SJCRH30 (cell line): ENCODE measurements at places on chromosomes 13 and 19.

- no peak for DNase-seq
- H3K27ac ChIP-seq: no peak overlapping the region
- no peaks in the 10 kb centered on the region for H3K27me3 ChIP-seq
- H3K4me1 ChIP-seq: peaks cover 5% of the 10 kb centered on the region
- H3K36me3 ChIP-seq: no peaks in the 10 kb centered on the region
Observed at GRCh38 chr13:80012251-80012650, 328.7 kb downstream of the SPRY2 start.

- no peak overlapping the region for H3K4me3 ChIP-seq
- DNase-seq: peak; percentile 13
- H3K27ac ChIP-seq: no peak overlapping the region
- peaks cover 3% of the 10 kb centered on the region for H3K36me3 ChIP-seq
- H3K4me1 ChIP-seq: peaks cover 16% of the 10 kb centered on the region
- no peaks in the 10 kb centered on the region for H3K27me3 ChIP-seq
Observed at GRCh38 chr13:43270130-43270830, 246.9 kb downstream of the DNAJC15 start.

GRCh38 chr19:40387155-40387554, 2.8 kb downstream of the HIPK4 start:
- H3K4me3 ChIP-seq: no peak overlapping the region
- H3K27me3 ChIP-seq: no peaks in the 10 kb centered on the region

GRCh38 chr13:53601113-53601512, 572.5 kb downstream of the OLFM4 start:
- H3K27me3 ChIP-seq: no peaks in the 10 kb centered on the region
- no peak overlapping the region for H3K27ac ChIP-seq
- H3K4me1 ChIP-seq: no peaks in the 10 kb centered on the region
- no peaks in the 10 kb centered on the region for H3K36me3 ChIP-seq
- no peak for DNase-seq
- H3K4me3 ChIP-seq: no peak overlapping the region

DNA sequence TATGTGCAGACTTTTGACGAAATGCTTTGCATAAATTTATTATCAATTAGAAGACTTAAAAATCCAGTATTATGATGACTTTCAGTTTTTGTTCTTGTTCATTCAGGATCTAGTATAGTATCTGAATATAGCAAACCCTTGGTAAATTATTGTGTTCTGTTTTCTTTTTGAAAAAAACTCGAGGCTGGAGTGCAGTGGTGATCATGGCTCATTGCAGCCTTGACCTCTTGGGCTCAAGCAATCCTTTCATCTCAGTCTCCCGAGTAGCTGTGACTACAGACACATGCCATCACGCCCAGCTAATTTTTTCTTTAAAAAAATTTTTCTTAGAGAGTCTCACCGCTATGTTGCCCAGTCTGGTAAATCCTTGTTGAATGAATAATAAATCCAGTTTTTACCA, 4.6 kb downstream of the FARP1 start:
- H3K27me3 ChIP-seq: no peaks in the 10 kb centered on the region
- DNase-seq: no peak
- H3K27ac ChIP-seq: no peak overlapping the region
- H3K36me3 ChIP-seq: peaks cover 4% of the 10 kb centered on the region
- no peak overlapping the region for H3K4me3 ChIP-seq

GRCh38 chr19:13957051-13957450, 4.7 kb downstream of the DCAF15 start:
- no peak overlapping the region for H3K27ac ChIP-seq
- H3K27me3 ChIP-seq: no peaks in the 10 kb centered on the region
- DNase-seq: no peak
- H3K4me1 ChIP-seq: no peaks in the 10 kb centered on the region; the same call in 1 of the 2 replicates
- H3K4me3 ChIP-seq: no peak overlapping the region

GRCh38 chr19:29564574-29565005, 38.8 kb downstream of the VSTM2B start:
- H3K27me3 ChIP-seq: peaks cover 9% of the 10 kb centered on the region; the same call in 1 of the 2 replicates
- H3K36me3 ChIP-seq: no peaks in the 10 kb centered on the region
- H3K4me3 ChIP-seq: no peak overlapping the region
- H3K27ac ChIP-seq: no peak overlapping the region

- H3K27me3 ChIP-seq: no peaks in the 10 kb centered on the region
- H3K27ac ChIP-seq: no peak overlapping the region
- no peak for DNase-seq
- no peaks in the 10 kb centered on the region for H3K4me1 ChIP-seq
Observed at GRCh38 chr13:43883631-43884030, 3.9 kb downstream of the LACC1 start.

DNA sequence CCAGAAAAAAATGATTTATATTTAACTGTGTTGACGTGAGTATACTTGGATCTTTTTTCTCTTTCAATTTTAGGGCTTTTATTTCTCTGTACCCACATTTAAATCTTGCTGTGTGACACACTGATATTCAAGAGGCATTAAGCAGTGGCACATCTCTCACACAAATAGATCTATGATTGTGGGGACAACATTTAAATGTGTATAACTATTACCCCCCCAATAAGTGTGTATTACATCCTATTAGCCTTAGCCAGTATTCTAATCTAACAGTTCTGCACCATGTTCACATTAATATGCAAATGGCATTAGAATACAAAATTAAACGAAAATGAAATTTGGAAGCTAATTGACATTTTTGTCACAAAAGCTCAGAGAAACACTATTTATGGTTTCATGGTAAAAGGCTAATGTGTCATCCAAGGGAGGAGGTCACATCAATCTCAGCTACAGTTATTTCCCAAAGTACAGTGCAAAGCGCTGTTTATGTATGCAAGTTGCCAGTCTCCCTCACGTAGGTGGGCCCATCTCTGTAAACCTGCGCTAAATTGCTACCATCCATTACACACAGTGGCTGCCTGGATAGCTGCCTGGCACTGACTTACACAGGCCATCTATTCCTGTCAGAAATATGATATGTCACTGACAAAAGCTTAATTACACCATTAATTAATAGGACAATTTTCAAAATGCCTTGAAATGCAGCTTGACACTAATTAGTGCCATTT, 984.7 kb upstream of the PCDH9 start:
- H3K27ac ChIP-seq: no peak overlapping the region
- H3K36me3 ChIP-seq: no peaks in the 10 kb centered on the region
- no peaks in the 10 kb centered on the region for H3K27me3 ChIP-seq
- no peak for DNase-seq

GRCh38 chr19:40745402-40745780, 4.9 kb downstream of the ACTMAP start:
- no peaks in the 10 kb centered on the region for H3K27me3 ChIP-seq
- H3K36me3 ChIP-seq: no peaks in the 10 kb centered on the region
- H3K4me3 ChIP-seq: no peak overlapping the region
- H3K4me1 ChIP-seq: peaks cover 8% of the 10 kb centered on the region; the same call in 1 of the 2 replicates

- no peak overlapping the region for H3K27ac ChIP-seq
- no peak for DNase-seq
- no peaks in the 10 kb centered on the region for H3K36me3 ChIP-seq
- no peaks in the 10 kb centered on the region for H3K4me1 ChIP-seq
- H3K27me3 ChIP-seq: no peaks in the 10 kb centered on the region
- H3K4me3 ChIP-seq: no peak overlapping the region
Observed at GRCh38 chr13:75010941-75011340, 471.0 kb downstream of the TBC1D4 start.

DNA sequence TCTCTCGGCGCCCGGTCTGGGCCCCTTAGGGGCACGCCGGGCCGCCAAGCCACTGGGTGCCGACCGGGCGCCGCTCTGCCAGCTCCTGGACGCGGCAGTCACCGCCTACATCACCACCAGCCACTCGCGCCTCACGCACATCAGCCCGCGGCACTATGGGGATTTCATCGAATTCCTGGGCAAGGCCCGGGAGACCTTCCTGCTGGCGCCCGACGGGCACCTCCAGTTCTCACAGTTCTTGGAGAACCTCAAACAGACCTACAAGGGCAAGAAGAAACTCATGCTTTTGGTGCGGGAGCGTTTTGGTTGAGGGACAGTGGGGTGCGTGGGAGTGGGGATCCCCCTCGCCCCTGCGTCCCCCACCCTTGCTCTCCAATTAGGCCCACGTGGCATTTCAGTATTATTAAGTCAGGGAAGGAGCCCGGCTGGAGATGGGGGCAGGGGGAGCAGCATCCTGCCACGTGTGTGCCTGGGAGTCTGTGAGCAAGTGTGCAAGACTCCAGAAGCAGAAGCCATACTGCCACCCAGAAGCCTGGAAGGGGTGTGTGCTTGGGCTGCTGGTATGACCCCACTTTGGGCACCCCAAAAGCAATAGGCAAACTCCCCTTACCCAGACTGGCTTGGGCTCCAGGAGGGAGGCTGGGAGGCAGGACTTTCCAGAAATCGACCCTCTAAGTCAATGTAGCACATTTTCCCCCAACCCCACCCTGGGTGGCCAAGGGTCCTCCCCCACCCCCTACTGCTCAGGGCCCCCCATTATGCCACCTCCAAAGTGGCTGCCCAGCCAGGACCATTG, 35.7 kb downstream of the ZSWIM4 start:
- H3K27ac ChIP-seq: no peak overlapping the region
- H3K36me3 ChIP-seq: peaks cover 60% of the 10 kb centered on the region
- H3K4me1 ChIP-seq: no peaks in the 10 kb centered on the region
- no peaks in the 10 kb centered on the region for H3K27me3 ChIP-seq

DNA sequence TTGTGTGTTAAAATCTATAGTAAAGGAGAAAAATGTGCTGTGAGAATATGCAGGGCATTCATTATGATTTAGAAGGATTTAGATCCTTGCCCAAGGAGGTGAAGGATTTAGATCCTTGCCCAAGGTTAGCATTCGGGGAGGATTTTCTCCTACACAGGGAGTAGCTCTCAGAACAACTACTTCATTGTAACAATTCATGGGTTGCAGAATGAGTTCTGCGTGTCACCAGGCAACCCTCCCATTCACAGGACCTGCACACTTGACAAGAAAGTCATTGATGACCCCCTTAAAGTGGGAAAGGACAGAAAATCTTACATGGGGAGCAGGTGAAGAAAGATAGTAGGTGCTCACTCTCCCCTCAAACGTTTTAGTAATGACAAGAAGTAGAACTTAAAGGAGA, 167.1 kb upstream of the MAB21L1 start:
- H3K36me3 ChIP-seq: no peaks in the 10 kb centered on the region
- no peak overlapping the region for H3K4me3 ChIP-seq
- H3K27ac ChIP-seq: no peak overlapping the region
- no peak for DNase-seq
- no peaks in the 10 kb centered on the region for H3K27me3 ChIP-seq

DNA sequence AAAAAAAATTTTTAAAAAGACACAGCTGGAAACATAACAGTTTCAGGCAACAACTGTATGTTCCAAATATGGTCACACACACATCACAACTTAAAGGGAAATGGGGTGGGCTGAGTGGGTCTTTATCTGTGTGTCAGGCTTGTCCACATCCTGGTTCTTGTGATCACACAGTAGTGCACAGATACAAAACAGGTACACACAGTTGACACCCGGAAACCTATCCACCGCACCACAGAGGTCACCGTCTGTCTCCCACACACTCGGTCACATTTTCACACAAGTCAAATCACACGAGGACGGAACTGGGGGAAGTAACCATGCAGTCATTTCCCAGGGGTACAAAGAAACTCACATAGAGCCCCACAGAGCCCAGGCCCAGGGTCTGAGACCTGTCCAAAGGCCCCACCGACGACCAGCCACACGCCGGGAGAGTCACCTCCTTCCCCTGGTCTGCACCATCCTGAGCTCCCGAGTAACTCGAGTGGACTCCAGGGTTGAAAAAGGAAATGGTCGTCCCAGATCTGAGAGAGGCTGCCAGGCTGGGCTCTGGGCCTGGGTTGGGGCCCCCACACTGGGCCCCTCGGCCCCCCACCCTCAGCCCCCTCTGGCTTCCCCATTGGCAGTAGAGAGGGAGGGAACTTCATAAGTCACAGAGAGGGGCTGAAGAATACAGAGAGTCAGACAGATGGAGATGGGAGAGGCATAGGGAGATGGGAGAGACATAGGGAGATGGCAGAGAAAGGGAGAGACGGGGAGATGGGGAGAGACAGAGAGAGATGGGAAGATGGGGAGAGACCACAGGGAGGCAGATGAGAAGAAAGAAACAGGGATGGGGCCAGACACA, 1.3 kb upstream of the PPAN start:
- no peaks in the 10 kb centered on the region for H3K27me3 ChIP-seq
- no peak overlapping the region for H3K27ac ChIP-seq
- peaks cover 25% of the 10 kb centered on the region for H3K36me3 ChIP-seq

- peaks cover 2% of the 10 kb centered on the region; the same call in 1 of the 2 replicates for H3K27me3 ChIP-seq
- no peaks in the 10 kb centered on the region for H3K36me3 ChIP-seq
- H3K4me3 ChIP-seq: peak overlapping the region; percentile 33
- H3K4me1 ChIP-seq: no peaks in the 10 kb centered on the region
Observed at GRCh38 chr19:2722541-2723344, 1.6 kb upstream of the DIRAS1 start.

- DNase-seq: no peak
- H3K4me3 ChIP-seq: no peak overlapping the region
- H3K36me3 ChIP-seq: no peaks in the 10 kb centered on the region
- peaks cover 6% of the 10 kb centered on the region for H3K4me1 ChIP-seq
Observed at GRCh38 chr13:112713517-112714253, 23.8 kb downstream of the ATP11A start.

- no peak for DNase-seq
- H3K27me3 ChIP-seq: no peaks in the 10 kb centered on the region
- no peak overlapping the region for H3K4me3 ChIP-seq
- H3K4me1 ChIP-seq: no peaks in the 10 kb centered on the region
- H3K27ac ChIP-seq: no peak overlapping the region
Observed at GRCh38 chr13:42333613-42334328, 61.8 kb downstream of the AKAP11 start.

- no peaks in the 10 kb centered on the region for H3K4me1 ChIP-seq
- DNase-seq: no peak
- H3K27me3 ChIP-seq: no peaks in the 10 kb centered on the region
Observed at GRCh38 chr19:34731964-34732363, 2.1 kb upstream of the ZNF181 start.

- no peak for DNase-seq
- no peaks in the 10 kb centered on the region for H3K27me3 ChIP-seq
- H3K27ac ChIP-seq: no peak overlapping the region
- no peaks in the 10 kb centered on the region for H3K36me3 ChIP-seq
- H3K4me1 ChIP-seq: no peaks in the 10 kb centered on the region
Observed at GRCh38 chr13:46168341-46168740, 13.6 kb downstream of the LCP1 start.

DNA sequence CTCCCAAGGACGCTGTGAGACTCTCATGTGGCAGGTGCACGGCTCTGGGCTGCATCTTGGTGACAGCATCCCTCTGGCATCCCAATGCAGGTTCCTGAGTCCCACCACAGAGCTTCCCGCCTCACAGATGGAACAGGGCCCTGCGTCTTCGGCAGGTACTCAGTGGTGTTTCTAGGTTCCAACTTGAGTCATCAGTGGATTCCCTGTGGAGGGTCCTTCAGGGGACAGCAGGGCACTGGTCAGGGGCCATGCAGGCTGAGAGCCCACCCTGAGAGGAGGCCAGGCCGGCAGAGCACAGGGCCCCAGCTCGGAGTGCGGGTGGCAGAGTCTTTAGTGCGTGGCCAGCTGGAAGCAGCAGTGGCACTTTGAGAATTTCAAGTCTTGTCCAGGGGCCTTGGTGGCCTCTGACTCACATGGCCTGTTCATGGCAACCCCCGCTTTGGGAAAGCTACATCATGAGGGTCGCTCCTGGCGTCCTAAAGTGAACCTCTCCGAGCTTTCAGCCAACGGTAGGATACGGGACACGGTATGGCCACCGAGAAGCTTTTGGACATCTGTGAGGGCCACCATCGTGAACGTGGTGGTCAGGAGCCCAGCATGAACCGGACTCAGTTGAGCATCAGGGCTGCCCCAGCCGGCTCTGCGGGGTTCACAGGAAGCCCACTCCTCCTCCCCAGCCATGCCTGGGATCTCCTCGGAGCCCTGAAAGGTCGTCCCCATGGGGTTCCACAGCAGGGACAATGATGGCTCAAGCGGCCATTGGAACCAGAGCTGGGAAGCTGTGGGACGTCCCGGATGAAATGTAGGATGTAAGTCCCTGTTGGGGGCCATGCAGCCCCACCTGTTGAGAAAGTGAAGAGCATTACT, 72.0 kb upstream of the MCF2L start:
- H3K27ac ChIP-seq: no peak overlapping the region
- peaks cover 9% of the 10 kb centered on the region; the same call in 1 of the 2 replicates for H3K4me1 ChIP-seq
- H3K36me3 ChIP-seq: no peaks in the 10 kb centered on the region
- peaks cover 24% of the 10 kb centered on the region for H3K27me3 ChIP-seq
